ENCODE measurements at places on chromosomes 13 and 19.

DNA sequence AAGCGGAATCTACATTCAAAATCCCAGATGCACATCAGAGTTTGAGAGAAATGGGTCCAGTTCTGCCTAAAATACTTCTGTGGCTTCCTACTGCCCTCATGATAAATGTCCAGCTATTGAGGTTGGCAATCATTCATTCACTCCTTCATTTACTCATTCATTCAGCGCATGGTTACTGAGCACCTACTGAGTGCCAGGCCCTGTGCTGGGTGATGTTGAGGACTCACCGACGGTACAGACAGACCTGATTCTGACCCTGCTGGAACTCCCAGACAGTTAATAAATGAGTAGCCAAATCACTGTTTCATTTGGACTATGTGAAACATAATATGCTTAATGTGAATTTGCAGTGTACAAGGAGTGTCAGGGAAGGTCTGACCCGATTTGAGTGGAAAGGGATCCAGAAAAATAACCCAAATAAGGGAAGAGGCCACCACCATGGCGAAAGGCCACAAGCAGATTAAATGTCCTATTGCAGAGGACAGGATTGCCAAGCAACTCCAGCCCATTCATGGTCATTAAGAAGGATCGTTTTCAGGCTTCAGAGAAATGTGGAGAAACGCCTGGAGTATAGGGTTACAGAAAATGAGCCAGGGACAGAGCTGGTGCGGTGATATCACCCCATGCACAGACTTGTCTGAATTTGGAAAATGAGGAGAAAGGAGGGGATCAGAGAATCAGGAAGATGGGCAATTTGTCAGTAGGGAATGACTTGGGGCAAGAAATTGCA is 20.5 kb downstream of the DYRK1B start:
- no peak for DNase-seq

GRCh38 chr19:49676136-49676783 is 811 bp upstream of the PRMT1 start:
- DNase-seq, result no peak

GRCh38 chr13:97028441-97029299 is 34.4 kb upstream of the OXGR1 start:
- no peak for DNase-seq

DNA sequence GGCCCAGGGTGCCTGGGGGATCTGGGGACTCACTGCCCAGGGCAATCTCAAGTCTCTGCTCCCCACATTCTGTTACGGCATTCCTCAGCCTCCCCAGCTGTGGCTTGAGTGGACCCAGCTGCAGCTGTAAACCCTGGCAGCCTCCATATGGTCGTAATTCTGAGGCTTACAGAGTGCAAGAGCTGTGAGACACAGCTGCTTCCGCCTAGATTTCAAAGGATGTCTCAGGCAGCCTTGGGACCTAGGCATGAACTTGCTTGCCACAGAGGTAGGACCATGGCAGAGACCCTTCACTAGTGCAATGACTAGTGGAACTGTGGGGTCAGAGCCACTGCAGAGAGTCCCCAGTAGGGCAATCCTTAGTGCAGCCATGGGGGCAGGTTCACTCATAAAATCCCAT is 297.5 kb downstream of the ENOX1 start:
- no peak for DNase-seq

DNA sequence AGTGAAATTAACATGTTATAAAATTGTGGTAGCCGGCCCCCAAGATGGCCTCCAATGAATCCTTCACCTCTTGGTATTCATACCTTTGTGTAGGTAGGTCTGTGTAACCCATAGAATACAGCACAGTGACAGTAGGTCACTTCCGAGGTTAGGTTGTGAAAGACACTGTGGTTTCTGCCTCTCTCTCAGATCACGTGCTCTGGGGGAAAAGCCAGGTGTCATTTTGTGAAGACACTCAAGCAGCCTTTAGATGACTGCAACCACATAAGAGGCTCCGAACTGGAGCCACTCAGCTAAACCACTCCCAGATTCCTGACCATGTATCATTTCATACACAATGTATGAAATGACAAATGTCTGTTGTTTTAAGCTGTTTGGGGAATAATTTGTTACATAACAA is 9.8 kb upstream of the USPL1 start:
- no peak for DNase-seq

- no peak for DNase-seq
These were observed 1244.2 kb downstream of the DIAPH3 start for GRCh38 chr13:58919551-58919950.

DNA sequence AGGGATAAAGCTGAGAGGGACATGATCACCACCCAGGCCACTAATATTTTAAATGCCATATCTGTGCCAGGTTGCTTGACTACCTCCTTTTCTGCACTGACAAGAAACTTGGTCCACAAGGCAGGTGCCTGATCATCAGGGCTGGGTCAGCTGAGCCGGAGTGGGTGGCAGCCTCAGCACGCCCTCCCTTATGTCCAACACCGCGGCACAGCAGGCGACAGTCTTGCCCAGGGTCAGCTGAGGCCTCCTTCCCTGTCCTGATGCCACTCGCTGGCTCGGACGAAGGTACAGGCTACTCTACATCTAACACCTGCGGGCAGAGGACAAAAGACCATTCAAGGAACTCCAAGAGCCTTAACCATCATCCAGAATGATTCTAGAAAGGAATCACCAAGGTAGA is 16.9 kb downstream of the ZC3H4 start:
- DNase-seq, result no peak

DNA sequence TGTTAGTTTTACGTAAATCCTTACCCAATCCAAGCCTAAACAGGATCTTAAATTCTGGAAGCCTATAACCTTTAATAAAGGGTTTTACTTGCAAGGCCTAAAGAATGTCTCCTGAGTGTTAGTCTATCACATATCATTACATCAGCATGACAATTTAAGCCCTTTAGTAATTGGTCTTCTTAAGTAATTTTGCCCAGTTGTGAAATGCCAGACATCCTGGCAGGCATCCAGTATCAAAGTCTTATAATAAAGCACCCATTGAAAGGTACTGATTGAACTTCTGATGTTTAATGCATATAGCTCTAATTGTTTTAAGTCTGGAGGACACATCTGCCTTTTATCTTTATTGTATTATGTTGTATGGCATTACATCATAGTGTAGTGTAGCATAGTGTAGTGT is 1078.9 kb downstream of the SLITRK1 start:
- no peak for DNase-seq

- no peak for DNase-seq
These were observed 29.8 kb upstream of the VSTM2B start for GRCh38 chr19:29495901-29496441.

GRCh38 chr13:26628706-26629105 is 71.2 kb downstream of the WASF3 start:
- DNase-seq, result no peak

DNA sequence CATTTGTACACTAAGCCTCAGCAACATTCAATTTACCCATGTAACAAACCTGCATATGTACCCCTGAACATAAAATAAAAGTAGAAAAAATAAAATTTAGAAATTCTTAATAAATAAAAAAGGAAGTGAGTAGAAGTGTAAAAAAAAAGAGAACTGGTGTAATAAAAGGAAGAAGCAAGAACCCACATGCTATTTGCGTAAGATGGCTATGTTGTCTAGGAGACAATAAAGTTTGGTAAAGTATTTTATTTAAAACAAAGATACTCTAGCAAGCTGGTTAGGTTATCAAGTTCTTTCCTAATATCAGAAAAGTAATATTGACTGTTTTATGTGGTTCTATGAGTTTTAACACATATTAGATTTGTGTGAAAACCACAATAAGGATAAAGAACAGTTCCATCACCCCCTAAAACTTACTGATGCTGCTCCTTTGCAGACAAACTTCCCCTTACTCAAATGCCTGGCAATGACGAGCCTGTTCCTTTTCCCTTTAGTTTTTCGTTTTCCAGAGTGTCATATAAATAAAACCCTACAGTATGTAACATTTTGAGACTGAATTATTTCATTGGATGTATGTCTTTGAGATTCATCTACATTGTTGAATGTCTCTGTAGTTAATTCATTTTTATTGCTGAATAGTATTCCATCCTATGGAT is 98.9 kb downstream of the TNFSF13B start:
- DNase-seq, result no peak

- no peak for DNase-seq
These were observed 11.8 kb upstream of the FBN3 start for GRCh38 chr19:8161135-8161646.

DNA sequence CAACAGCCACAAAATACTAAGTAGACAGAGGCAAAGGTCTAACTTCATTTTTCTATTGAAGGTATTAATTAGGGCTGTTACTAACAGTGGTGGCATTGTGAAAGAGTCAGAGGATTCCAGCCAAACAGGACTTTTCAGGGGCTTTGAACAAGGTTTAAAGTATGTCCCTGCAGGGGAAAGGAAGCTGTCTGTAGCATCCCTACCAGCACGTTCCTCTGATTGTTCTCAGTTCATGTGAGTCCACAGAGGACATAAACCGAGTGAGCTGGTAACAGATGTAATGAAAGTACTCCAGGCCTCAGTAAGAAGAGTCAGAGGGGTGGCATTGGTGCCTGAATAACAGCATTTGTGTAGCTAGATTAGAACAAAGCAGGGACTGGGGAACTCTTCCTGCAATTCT is 15.3 kb upstream of the SPATA13 start:
- DNase-seq, result no peak

DNA sequence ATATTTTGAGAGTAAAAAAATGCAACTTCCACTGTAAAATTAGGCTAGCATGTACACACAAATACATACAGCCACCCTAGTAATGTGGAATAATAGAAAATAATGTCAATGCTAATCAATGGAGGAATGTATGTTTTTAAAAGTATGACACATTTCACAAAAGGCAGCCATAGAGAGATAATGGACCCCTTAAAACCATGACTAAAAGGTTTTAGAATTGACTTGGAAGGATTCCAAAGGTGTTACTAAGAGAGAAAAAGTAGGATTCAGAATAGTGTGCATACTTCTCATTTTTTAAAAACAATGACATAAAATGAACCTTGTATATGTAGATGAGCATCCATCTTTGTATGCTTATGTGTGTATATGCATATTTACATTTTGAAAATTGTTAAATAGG is 597.9 kb upstream of the PCDH9 start:
- DNase-seq, result no peak

- DNase-seq, result no peak
These were observed 155.0 kb downstream of the CYSLTR2 start for GRCh38 chr13:48808683-48809082.

GRCh38 chr19:28614634-28615545 is 598.1 kb downstream of the UQCRFS1 start:
- DNase-seq, result no peak

- DNase-seq, result no peak
These were observed 621.1 kb upstream of the KLHL1 start for GRCh38 chr13:70729369-70729768.

GRCh38 chr13:40401911-40402776 is 264.3 kb downstream of the FOXO1 start:
- peak; percentile 44 for DNase-seq

GRCh38 chr13:109483284-109483683 is 303.1 kb downstream of the IRS2 start:
- no peak for DNase-seq

DNA sequence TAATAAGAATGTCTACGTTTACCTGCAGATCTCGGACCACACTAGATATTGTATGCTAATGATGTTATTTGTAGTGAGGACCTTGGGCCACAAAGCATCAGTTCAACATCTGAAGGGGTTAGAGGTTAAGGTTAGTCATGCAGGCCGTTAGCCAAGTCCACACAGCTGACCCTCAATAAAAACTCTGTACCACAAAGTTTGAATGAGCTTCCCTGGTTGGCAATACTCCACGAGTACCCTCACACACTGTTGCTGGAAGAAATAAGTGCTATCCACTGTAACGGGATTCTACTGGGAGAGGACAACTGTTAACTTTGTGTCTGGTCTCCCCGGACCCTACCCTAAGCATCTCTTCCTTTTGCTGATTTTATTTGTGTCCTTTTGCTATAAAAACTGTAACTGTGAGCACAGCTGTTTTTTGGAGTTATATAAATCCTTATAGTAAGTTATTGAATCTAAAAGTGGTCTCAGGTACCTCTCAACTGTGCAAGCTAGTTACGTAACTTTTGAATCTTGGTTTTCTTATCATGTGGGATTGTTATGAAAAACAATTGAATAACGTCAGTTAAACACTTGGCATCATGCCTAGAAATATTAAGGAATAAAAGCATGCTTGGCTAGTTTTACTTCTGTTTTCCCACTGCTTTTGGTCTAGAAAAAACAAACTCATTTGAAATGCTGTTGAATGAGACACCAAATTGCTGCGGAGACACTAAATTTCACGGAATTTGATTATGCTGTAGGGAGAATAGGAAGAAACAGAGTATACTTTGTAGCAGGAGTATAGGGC is 181.5 kb downstream of the DNAJC3 start:
- no peak for DNase-seq

DNA sequence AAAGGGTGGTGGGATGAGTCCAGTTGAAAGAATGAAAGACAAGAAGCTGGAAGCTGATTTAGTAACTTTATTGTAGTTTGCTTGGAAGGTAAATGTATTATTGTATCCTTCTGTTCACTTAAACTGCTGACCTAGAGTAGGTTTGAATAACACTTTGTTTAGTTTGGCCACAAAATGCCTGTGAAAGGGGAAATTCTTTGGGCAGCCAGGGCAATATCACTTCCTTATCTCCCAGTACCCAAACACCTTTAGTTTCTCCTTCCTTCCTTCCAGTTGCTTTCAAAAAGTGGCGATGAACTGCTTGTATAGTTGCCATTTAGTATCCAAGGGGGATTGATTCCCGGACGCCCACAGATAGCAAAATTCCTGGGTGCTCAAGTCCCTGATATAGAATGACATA is 120.1 kb downstream of the PAN3 start:
- DNase-seq, result no peak

- no peak for DNase-seq
These were observed 208.9 kb upstream of the SOX1 start for GRCh38 chr13:111857846-111858560.

DNA sequence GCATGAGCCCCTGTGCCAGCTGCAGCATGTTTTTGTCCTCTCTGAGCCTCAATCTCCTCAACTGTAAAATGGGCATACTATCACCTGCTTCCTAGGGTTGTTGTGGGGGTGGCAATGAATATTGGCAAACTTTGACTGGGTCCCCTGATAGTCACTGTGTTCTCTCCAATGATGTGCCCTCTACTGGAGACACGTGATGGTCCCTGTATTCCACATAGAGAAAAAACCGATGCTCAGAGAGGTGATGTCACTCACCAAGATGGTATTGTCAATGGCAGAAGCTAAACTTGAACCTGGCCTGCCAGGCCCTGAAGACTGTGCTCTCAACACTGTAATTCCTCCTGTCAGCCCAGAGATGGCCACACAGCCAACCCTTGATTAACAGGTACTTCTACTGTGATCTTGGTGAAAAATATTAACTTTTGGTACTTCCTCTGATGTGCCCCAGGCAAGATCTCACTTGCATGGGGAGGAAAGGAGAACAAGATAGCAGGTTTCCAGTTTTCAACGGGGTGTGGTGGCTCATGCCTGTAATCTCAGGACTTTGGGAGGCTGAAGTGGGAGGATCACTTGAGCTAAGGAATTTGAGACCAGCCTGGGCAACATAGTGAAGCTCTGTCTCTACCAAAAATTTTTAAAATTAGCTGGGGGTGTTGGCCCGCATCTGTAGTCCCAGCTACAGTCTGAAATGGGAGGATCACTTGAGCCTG is 3.6 kb downstream of the CEACAM20 start:
- DNase-seq, result no peak

- DNase-seq, result no peak
These were observed 115.6 kb downstream of the POU4F1 start for GRCh38 chr13:78487707-78488106.

GRCh38 chr19:45211751-45212381 is 33.3 kb downstream of the BLOC1S3 start:
- no peak for DNase-seq

Data from posterior cingulate gyrus (tissue), 11 donors.